ENCODE measurements at places on chromosomes 1 and 21.

DNA sequence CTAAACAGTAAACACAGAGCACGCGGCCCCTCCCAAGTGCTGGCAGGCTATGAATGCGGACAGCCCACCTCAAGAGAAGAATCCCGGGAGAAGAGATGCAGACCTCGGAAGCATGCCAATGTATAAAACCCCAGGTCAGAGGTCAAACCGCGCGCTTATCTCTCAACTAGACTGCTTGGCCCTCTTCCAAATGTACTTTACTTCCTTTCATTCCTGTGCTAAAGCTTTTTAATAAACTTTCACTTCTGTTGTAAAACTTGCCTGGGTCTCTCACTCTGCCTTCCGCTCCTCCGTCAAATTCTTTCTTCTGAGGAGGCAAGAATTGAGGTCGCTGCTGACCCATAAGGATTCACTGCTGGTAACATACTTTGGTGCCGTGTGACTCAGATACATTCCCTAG is 216.0 kb downstream of the S1PR1 start:
- no peak for DNase-seq

- no peak for DNase-seq
These were observed 35.1 kb downstream of the SLC2A1 start for GRCh38 chr1:42923367-42924081.

GRCh38 chr1:60345621-60346020 is 272.1 kb upstream of the C1orf87 start:
- DNase-seq = no peak

- DNase-seq = no peak
These were observed 27.6 kb upstream of the NBL1 start for GRCh38 chr1:19616489-19616888.

DNA sequence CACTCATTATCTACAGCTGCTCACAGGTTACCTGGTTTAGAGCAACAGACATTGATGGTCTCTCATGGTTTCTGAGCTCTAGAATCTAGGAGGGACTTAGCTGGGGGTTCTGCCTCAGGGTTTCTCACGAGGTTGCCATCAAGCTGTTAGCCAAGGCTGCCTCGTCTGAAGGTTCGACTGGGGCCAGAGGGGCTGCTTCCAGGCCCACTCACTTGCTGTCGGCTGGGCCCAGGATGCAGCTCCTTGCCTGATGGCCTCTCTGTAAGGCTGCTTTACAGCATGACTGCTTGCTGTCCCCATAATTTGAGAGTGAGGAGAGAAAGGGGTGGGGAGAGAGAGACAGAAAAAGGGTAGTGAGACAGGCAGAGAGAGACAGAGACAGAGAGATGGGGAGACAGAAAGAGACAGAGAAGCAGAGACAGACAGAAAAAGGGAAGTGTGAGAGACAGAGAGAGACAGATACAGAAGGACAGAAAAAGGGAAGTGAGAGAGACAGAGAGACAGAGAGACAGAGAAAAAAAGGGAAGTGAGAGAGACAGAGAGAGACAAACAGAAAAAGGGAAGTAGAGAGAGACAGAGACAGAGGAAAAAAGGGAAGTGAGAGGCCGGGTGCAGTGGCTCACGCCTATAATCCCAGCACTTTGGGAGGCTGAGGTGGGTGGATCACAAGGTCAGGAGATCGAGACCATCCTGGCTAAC is 106.8 kb upstream of the C1orf174 start:
- no peak for DNase-seq
